ENCODE measurements at places on chromosomes 13 and 19.

- DNase-seq: no peak
Measured at GRCh38 chr19:32165141-32165540, 180.3 kb upstream of the ZNF507 start.

GRCh38 chr13:31029102-31029501 is 96.6 kb downstream of the TEX26 start:
- no peak for DNase-seq

GRCh38 chr13:27026396-27026795 is 145.2 kb downstream of the USP12 start:
- no peak for DNase-seq

DNA sequence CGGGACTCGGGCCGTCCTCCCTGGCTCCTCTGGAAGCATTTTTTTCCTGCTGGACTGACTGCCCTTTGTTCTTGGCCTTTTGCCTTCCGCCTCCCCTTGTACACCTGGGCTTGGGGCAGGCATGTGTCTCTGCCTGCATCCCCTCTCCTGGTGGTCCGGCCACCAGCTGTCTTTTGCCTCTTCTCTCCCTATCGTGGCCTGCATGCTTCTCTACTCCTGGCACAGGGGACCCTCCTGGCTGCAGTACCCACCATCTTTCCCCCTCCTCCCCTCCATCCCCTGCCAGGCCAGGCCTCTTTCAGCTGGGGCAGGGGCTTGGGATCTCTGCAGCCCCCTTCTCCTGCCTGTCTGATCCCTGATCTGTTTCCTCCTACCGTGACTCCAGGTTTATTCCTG is 12.1 kb downstream of the WTIP start:
- no peak for DNase-seq

GRCh38 chr13:22936228-22936627 is 244.6 kb upstream of the SGCG start:
- DNase-seq: no peak

- peak; percentile 27 for DNase-seq
Measured at GRCh38 chr13:66138172-66138811, 1091.8 kb downstream of the PCDH9 start.

Data from DMS153 (cell line).